ENCODE measurements at places on chromosomes 11 and 22.

DNA sequence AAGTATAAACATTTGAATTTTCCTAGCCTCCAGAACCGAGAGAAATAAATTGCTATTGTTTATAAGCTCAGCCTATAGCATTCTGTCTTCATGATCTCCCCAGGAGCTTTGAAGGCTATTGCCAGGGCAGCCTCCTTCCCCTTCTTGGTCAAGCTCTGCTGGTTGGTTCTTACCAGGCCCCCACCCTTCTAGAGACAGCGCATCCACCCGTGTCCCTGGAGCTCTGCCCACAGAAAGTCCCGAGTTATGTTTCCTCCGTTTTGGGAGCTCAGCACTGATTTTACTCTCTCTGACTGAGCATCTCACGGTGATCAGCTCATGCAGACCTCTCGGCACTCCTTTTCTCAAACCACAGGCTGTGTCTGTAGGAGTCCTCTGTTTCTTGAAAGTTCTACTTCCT lies 123.8 kb upstream of the SORL1-AS1 start:
- DNase-seq, result no peak

DNA sequence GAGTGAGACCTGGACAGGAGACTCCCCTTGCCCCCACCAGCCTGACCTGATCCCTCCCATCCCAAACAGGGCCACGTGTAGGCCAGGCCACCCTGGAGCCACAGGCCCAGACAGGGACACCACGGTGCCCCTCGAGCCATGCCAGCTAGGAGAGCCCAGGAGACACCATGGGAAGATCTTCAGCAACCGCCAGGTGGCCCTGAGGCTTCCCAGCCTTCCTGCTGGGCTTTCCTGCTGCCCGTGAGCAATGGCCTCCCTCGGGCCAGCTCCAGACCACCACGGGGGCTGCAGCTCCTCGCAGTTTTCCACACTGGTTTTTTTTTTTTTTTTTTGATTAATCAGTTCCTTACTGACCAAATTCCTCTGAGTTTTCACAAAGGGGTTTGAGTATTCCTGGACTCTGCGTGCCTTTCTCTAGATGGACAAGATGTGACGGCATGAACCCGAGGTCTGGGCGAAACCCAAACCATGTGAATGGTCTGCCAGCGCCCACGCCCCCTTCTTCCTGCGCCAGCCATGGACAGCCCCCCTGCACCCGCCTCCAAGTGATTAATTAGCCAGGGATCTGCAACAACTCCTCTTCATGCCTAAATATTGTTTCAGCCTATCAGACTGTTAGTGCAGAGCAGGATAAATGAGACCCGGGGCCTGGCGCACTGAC lies 40.9 kb downstream of the TBX1 start:
- DNase-seq, result no peak

DNA sequence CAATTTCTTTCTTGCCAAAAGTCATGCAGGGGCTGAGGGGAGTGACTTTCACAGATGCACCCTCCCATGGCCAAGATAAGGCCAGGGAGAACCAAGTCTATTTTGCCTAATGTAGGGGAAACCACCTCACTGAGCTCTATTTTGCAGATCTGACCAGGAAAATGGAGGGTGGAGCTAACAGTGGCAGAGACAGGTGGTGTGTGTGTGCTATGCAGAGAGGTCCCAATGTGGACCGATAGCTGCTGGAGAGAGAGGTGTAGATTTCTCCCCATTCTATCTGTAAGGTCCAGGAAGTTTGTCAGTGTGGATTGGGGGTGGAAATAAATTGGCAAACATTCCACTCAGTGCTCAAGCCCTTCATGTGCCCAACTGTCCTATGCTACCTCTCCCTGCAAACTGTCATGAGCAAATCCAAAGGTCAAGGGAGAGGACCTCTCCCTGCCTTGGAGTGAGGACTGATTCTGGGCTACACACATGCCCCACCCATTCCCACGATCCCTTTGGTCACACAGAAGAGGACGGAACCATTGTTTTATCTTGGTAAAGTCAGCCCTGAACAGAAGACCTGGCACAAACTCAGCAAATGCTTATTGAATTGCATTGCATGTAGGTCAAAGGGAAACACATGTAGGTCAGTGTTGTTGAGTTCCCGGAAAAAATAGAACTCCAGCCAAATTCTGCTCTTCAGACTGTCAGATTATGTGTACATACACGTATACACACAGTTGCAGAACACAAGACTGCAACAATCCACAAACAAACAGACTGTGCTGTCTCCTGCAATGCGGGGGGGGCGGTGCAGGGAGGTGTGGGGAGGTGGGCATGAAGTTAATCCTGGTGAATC lies 65.9 kb downstream of the C11orf58 start:
- no peak for DNase-seq

DNA sequence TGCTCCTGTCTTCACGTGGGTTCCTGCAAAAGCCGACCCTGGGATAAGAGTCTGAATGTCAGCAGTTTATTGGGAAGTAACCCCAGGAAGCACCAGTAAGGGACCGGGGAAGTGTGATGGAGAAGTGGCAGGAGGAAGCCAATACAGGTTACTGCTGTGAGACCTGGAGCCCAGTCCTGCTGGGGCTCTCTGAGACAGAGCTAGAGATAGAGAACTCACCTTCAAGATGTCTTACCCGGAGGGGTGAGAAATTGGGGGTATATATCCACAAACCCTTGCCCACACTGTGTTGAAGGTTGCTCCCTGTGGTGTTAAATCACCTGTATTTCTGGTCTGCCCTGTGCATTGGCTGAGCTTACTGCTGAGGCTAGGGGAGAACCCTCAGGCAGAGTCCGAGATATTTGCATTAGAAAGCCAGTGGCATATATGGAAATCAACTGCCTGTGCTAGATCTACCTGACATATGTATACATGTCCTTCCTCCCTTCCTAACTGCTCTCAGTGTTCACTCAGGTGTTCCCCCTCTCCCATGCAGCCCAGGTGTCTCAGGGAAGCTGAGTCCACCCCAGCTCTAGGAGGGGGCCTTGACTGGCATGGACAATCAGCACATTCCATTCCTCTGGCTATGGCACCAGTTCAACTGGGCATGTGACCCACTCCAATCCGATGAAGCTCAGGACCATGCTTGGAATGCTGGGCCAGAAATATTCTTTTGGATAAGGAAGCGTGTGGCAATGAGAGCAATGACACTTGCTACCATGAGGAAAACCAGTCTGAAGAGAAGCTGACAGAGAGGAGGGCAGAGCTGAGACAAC lies 6.8 kb upstream of the MICAL2 start:
- DNase-seq, result no peak

- no peak for DNase-seq
These were observed 76.4 kb downstream of the CDKN1C start for GRCh38 chr11:2808850-2809846.

DNA sequence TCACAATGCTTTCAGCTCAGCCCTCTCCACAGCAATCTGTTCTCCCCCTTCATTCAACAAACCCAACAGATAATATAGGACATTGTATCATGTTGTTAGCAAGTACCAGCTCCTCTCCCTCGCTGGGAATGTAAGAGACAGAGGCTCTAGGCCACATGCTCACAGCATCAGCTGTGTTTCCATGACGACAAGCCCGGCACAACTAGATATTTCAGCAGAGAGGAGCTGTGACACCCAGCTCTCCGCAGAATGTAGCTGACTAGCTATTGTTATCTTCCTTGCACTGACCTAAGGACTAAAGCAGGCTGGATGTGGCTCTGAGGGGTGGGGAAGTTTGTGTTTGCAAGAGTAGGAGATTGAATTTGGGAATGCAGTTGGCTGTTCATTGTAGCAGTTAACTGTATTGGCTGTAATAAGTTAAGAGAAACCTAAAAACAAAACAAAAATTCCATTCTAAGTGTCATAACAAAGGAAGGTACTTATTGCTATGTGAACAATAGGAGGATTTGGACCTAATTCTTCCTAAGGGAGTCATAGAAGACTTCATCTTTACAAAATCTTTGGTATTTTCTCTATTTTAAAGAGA lies 28.0 kb upstream of the RRAS2 start:
- DNase-seq, result no peak

DNA sequence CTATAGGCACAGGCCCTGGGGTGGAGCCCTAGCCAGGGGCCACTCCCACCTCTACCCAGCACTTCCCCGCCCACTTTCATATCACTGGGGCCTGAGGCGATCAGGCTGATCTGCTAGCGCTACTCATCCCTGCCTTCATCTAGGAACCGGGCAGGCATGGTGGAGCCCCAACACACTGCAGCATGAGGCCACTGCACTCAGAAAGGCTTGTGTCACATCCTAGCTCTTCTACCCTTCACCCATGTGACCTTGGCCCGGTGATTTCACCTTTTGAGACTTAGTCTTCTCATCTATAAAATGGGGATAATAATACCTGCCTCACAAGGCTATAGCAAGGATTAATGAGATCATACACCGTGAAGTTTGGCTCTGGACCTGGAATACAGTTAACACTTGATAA lies 18.1 kb upstream of the GDPD5 start:
- DNase-seq, result no peak

DNA sequence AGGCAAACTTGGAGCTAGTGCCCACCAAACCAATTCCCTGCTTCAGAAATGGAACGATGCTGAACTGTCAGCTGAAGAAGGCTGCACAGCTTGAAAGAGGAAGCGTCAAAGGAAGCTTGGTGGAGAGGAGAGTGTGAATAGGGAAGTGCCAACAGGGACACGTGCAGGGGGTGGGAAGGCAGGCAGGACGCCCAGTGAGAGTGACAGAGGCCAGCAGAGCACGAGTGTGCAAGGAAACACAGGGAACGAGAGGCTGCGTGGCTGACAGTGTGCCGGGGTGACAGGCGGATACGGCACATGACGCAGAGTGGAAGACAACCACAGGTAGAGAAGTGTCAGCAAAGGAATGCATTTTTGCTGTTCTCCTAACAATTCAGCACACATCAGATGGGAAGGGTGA lies 196.4 kb downstream of the LARGE1 start:
- DNase-seq, result no peak

GRCh38 chr11:45428116-45428515 lies 142.0 kb upstream of the SYT13 start:
- DNase-seq, result no peak

DNA sequence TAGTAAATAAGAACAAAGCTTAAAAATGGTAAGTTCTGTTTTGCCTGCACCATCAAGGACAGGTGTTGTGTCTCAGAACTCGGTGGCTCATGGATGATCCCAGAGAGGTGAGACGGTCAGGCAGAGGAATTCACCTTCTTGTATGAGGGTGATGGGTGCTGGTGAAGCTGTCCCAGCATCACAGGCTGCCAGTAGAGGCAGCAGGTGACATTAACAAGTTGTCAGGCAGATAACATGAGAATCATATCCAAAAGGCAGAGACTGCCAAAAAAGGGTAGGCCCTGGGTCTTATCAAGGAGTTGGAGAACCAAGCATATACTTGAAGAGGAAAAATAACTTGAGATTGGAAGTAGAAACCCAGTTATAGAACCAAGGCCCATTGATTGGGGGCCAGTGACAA lies 437.8 kb downstream of the DYNC2H1 start:
- DNase-seq, result no peak

- no peak for DNase-seq
These were observed 6.9 kb upstream of the SREBF2 start for GRCh38 chr22:41826021-41826420.

- DNase-seq, result no peak
These were observed 4.5 kb downstream of the MYEOV start for GRCh38 chr11:69298267-69299022.

DNA sequence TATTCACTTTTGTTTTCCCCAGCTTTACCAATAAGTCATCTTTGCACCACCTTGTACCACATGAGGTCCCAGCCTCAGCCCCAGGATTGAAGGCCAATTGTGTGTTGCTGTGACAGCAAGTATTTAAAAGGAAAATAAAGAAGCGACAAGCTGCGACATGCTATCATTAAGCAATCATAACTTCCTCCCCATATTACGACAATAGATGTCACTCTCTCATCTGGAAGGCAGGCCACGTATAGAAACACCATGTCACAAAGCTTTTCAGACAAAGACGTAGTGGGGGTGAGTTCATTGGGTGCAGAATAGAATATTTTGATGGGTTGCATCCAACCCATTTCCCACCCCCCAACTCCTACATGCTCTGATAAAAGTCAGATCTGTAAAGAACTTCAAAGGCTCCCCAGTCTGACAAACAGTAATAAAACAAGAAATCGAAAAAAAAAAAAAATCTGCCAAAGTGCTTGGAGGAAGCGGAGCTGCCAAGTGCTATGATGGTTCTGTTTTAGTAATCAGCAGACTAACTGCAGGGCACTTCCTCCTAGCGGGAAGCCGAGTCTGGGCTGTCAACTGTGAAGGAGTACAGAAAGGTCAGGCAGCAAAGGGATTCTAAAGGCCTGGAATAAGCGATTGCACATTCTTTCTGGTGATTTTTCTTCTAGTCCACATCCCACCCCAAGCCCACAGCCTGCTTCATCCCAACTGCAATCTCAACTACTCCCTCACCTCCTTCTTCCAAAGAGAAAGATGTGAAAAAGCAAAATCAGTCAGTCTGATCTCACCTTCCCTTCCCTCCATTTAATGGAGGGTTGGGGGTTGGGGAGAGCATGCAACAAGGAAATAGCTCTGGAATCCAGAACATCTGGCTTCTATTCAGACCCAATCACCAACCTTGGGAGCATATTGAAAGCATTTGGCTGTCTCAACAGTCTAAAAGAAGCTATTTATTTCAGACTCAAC lies 131.4 kb upstream of the UBASH3B start:
- no peak for DNase-seq

DNA sequence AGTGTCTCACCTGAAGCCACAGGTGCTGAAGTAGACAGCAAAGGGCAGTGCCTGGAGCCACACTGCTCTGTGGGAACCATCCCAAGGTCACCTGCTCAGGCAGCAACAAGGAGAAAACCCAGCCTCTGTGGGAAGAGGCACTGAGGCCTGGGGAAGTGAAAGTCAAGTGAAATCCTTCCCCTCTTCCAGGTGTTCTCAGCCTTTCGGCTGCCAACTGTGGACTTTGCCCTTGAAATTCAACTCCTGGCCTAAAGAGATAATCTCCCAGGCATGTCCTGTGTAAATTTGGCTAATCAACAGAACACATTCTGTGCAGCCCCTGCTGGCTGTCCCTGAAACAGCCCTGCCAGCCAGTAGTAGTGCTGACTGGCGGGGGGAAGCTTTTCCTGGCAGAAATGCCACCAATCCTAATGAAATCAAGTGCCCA lies 112.1 kb downstream of the RPL27A start:
- no peak for DNase-seq

GRCh38 chr11:34259087-34259486 lies 98.7 kb downstream of the ABTB2 start:
- DNase-seq, result no peak
